CD4-positive, alpha-beta T cell treated with Interleukin-17A for 1 hour (primary cell): ENCODE measurements at places on chromosomes 2 and 18.

GRCh38 chr2:238947920-238948710 is 100.2 kb downstream of the TWIST2 start:
- no peak for DNase-seq

- DNase-seq = no peak
Observed at GRCh38 chr18:50311650-50312049, 24.2 kb upstream of the CXXC1 start.

DNA sequence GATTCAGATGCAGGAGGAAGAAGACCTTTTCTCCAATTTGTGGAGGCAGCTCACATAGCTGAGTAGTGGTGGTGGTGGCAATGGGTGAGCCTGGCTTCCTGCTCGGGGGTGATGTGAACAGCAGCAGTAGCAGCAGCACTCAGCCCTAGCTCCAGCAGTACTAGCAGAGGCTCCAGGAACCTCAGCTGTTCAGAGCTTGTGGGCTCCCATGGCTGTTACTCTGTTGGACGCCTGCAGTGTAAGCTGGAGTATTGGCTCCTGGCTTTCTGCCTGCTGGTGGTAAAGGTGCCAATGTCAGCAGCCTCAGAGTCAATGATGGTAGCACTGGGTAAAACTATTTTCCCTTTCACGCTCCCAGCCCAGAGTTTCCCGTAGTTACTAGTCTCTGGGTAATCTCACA is 3.1 kb upstream of the SEH1L start:
- DNase-seq = no peak

GRCh38 chr18:39453882-39454281 is 1888.3 kb upstream of the CELF4 start:
- no peak for DNase-seq

DNA sequence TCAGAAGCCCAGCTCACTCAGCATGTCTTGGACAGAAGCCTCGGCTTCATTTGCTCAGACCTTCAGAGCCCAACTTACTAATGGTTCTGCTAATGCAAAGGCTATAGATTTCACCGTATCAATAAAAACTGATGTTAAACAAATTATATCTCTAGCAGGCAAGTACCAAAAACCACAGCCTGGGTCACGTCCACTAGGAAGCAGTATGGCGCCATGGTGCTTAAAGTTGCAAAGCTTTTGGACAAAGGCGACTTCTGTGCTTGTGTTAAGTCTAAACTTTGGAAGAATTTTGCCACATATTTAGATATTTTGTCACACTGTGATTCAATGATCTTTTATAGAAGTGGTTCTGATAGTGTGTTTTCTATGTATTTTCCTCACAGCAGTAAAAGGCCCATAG is 276.8 kb upstream of the PARD3B start:
- DNase-seq = no peak

DNA sequence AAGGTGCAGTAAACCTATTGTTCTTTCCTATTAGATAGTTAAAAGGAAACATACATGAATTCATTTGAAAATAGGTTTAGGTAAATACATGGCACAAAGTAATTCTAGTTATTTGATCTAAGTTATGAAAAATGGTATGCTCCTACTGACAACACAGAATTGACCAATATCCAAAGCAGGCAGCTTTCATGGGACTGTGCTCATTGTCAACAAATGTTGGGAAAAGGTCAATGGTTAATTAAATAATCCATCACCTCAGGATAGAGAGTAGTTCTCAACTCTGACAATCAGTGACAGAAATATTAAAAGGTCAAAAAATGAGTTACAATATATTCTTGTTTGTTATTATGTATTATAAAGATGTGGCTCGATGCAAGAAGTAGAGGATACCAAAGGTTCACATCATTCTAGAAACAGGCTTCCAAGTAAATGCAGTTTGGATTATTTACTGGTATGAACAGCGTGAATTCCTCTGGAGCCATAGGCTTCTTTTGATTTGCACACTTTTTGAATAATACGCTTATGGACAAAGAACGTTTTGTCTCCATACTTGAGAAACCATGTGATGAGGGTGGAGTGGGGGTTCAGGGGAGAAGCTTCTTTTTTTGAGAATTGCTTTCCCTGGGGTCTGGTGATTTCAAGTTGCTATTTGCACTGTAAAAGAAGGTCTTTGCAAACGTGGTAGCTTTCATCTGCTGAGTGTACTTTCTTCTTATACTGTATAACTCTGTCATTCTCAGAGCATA is 422.0 kb upstream of the ZEB2 start:
- DNase-seq = no peak

DNA sequence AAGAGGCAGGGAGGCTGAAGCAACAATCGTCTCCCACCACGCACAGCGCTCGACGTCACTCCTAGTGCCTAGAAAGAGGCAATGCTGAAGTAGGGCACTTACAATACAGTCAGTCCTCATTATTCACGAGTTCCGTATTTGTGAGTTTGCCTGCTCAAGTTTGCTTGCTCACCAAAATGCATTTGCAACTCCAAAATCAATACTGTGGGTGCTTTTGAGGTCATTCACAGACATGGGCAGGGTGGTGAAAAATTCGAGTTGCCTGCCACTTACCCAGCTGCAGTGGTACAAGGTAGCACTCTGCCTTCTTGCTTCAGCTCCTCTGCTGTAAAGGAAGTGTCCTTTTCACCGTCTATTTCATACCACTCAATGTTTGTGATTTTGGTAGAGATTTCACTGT is 113.7 kb upstream of the NCK2 start:
- DNase-seq = no peak

GRCh38 chr2:234451852-234452625 is 44.8 kb downstream of the ARL4C start:
- peak; percentile 42 for DNase-seq
